Hepatocyte (in vitro differentiated cells): ENCODE measurements at places on chromosomes 2 and 18. TPM values are rescaled to one million over a fixed set of nuclear protein-coding genes. Genes with fewer than 3 reads are reported as not detected.

Gene ITPRIPL1
- 2.0 TPM in 2 replicates for total RNA-seq

Gene FLACC1
- total RNA-seq, result 0.80 and 1.2 TPM in 2 replicates

Gene SOCS6
- 28.0 and 35.3 TPM in 2 replicates for total RNA-seq

Gene FAM228A
- 0.13 and 0.24 TPM in 2 replicates for total RNA-seq

Gene RGPD4
- total RNA-seq, result not detected in 2 replicates

Gene BABAM2
- 28.8 and 30.8 TPM in 2 replicates for total RNA-seq

Gene OSR1
- 16.1 and 19.8 TPM in 2 replicates for total RNA-seq

Gene CNGA3
- 0.04 and 0.13 TPM in 2 replicates for total RNA-seq
